ENCODE measurements at places on chromosomes 6 and 20.

GRCh38 chr6:39924283-39924682, 10.0 kb downstream of the MOCS1 start:
- DNase-seq = no peak

DNA sequence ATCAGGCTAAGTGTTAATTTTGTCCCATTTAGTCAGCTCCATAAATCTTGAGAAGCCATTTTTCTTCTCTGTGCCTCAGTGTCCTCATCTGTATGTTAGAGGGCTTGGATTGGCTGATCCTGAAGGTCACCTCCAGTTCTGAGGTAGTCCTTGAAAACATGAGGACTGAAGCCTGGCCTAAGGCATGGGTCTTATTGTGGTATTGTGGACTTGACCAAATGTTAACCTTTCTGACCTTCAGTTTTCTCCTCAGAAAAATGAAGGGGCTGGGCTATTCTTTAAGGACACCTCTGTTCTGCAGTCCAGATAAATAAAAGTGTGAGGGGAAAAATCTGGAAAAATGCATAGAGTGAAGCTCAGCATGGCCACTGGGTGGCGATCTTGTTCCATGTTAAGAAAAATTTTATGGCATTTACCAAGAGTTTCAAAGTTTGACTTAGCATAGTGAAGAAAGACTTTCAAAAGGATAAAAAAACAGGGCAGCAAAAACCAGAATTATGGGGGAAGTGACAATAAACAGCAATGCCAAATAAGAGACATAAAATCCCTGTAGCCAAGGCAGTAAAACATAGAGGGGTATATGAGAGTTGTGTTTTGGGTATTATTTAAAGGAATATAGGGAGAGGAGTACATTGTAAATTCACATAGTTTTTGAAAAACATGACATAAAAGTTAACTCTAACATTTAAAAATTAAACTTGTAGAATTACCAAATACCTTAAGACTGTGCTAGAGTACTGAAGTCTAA, 13.2 kb upstream of the TFB1M start:
- DNase-seq = peak; percentile 8

DNA sequence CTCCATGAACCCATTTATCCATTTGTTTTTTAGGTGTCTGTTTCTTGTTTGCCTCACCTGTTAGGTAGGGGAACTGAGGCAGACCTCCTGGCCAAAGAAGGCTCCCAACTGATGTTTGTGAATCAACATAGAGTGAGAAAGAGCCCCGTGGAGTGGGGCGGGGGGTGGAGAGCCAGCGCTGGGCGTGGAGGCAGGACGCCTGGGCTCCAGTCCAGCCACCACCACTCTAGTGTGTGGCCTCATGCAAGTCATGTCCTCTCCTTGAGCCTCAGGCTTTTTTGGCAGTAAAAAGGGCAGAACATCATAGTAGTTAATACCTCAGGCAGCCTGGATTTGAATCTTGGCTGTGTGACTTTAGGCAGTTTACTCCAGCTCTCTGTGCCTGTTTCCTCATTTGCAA, 42.2 kb upstream of the SCRT2 start:
- DNase-seq = no peak

DNA sequence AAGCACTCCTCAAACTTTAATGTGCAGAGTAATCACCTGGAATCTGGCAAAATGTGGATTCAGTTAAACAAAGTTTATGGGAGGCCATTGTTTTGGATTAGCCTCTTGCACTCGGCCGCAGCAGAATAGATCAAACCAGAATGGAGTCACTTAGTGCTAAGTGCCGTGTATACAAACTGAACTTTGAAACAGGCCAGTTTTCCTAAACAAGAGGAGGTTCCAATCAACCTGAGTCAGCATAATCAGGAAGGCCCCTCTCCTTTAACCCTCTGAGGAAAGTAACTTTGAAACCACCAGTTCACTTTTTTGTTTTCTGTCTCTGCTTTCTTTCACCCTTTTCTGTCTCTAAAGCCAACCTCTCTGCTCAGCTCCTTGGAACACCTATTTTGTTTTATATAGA, 92.2 kb downstream of the UST start:
- no peak for DNase-seq

DNA sequence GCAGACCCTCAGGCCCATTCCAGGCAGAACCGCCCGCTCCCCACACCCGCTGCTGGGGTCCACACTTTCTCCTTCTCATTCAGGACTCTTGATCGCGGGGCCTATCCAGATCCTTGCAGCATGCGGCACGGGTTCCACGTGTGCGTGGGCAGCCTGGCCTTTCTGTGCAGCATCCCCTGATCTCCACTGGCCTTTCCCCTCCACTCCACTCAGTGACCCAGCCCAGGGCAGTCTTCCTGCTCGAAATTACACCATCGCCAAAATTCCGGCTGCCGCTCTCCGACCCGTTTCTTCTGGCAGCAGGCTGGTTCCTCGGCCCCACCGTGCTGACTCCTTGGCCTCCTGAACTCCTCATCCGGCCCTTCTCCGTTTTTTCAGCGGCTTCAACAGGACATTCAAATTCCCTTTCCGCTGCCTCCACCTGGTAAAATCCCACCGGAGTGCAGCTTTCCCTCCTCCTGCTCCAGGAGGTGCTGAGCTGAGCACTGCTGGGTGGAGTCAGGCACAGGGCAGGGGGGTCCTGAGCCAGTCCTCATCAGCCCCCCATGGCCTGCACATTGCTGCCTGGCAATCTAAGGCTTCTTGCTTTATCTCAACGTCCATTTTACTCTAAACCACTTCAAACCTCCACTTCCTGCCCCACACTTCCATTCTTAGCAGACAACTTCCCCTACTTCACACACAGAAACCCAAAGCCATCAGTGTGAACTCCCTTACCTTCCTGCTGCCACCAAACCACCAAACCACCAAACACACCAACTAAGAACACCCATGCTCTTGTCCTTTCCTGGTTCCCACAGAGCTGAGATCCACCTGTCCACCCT, 9.0 kb downstream of the SFT2D1 start:
- no peak for DNase-seq

DNA sequence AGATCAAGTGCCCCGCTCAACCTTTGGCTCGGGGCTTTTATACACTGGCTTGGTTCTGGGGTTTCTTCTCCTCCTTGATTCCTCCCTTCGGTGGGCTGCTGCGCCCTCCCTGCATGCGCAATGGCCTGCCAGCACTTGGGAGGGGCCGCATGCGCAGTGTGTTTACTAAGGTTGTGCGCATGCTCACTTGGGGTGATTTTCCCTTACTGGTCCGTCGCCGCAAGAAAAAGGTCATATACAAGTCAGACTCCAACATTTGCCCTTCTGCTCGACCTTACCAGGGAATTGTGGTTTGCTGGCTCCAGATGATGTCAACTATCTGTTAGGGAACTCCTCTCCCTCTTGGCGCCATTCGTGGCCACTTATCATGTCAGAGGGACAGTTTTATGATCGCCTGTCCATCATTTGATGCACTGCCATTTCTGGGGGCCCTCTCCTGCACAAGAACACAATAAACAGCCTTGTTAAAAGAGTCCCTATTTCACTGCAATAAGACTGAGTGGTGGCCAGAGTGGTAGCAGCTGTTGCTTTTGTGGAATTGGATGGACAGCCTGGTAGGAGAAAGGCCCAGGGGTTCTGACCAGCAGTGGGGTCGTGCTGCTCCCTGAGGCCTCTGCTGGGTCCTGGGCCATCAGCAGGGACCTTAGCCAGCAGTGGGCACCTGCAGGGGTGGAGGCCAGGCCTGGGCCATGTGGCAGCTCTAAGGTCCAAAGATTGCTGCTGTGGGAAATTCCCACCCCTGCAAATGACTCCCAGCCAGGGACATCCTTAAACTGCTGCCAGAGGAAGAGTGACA, 2.8 kb upstream of the LBP start:
- no peak for DNase-seq

DNA sequence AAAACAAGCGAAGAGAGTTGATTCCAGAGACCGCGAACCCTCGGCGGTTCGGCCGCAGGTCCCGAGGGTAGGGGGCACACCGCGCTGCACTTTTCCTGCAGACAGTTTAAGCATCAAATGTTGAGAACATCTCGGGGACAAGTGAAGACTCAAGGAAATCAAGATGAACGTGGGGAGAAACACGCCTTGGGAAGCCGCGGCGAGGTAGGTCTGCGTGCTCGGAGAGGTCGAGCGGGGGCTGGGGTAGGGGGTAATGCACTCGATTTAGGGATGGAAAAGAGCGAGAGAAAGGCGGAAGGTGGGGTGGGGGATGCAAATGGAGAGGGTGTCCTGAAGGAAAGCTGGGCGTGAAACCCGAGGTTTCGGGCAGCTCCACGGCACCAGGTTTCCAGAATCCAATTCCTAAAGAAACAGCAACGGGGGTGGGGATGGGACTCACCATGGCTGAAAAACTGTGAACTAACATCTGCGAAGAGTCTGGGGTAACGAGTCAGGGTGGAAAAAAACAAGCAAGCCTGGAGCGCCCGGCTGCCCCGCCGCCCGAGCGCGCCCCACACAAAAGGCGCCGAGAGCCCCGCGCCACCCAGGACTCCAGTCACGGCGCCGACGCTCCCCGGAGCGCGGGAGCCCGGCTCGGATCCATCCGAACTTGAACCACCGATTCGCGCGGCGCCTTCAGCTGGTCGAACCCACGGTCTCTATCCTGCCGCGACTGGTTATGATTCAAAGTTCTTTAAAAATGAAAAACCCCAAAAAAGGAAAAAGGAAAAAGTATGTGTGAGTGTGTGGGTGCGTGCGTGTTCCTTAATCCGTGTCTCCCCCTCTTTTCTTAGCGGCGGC, 3.5 kb downstream of the TFAP2A start:
- DNase-seq = no peak

- DNase-seq = no peak
Observed at GRCh38 chr6:67877288-67877687, 757.8 kb upstream of the ADGRB3 start.

GRCh38 chr6:50699051-50699775, 14.1 kb upstream of the TFAP2D start:
- no peak for DNase-seq

DNA sequence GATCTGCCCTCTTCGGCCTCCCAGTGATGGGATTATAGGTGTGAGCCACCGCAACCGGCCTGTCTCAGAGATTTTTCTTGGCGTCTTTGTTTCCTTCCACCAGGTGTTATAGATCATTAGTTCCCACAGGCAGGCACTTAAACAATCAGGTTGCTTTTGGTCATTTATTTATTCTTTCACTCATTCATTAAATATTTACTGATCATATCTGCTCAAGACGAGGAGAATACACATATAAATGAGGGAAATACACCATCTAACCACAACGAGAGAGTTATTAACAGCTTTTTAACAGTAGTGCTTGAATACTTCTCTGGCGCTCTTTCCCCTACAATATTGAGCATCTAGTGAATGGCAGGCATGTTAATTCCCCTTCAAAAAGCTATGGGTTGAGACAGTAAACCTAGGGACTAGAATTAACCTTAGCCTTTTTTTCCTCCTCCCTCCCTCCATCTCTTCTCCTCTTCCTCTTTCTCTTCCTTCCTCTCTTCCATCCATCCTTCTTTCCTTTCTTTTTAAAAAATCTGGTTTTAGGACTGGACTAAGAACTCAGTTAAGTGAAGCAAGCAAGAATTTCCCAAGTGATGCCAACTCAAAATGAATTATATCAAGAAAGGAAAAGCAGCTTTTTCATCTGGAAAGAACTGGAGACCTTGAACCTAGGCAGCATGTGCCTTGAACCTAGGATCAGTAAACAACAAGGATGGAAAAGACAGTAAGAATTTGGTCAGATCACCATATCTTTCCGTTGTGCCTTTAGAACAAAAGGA, 41.1 kb upstream of the RFPL4B start:
- no peak for DNase-seq

DNA sequence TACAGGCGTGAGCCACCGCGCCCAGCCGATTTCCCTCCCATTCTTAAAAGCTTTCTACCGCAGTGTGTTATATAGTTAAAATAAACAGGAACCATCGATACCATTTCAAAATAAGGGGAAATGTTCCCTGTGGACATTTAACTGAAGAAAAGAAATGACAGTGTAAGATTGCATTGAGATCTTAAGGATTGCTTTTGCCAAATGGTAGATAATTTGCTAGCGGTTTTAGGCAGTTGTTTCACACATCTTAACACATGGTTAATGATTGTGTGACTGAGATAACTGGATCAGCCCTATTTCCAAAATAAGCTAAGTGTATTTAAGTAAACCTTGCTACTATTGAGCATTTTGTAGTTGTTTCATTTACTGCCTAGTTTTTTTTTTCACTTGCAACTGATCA, 15.6 kb downstream of the STX16 start:
- DNase-seq = no peak

DNA sequence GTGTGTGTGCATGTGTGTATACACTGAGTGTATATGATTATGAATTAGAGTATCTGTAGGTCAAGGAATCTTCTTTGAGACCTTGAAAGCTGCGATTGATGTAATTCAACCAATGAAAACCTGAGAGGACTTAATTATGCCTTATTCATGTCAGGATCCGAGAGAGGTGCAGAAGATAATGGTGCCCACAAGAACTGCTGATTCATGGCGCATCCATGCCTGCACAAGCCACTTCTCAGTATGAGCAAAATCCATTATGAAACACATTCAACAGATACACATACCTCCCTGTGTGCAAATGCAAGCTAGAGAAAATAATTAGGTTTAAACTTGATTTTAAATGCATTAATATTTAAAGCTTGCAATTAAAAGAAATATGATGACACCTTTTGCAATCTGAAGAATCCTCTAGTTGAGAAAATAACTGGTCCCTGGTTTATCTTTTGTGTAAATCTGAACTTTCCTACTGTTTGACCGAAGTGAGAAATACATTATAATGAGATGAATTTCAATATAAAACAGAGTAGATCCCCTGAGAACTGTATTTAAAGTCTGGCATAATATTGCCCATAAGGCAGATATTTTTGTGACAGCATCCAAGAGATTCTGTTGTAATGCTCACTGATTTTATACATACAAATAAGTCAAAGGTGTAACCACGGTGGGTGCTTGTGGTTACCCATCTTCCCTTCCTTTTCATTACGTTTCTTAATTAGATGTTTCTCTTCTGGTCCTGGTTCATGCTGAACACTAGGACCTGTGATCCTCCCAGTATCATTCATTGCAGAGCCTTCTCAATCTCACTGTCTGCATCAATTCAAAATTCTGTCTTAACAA, 45.6 kb downstream of the LY86 start:
- DNase-seq = no peak

DNA sequence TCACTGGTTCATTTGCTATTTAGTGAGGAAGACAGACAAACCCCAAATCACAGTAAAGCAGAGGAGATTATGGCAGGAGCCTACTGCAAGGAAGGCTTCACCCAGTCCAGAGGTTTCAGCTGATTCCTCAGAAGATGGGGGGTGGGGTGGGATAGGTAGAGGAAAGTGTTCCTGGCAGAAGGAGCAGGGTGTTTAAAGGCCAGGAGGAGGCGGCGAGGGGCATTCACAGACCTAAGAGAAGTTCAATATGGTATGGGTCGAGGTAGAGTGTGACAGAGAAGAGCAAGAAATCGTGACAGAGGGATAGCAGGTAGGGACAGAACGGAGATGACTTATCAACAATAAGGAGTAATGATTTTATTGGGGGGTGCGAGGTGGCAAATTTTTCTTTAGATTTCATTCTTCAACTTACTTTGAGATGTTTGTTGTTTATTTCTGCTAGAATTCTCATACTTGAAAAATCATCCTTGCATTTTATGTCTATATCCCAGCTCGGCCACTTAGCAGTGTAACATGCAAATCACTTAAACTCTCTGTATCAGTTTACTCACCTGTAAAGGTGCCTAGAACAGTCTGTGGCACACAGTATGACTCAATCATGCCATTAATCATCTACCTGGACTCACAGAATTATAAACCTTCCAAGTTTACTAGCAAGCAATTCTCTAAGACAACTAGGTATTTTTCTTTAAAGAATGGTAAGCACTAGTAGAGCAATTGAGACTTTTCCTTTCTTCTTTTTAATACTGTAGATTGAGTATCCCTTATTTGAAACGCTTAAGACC, 176.7 kb downstream of the REV3L start:
- DNase-seq = no peak

- no peak for DNase-seq
Observed at GRCh38 chr6:166308033-166308768, at the start of gene PRR18. PRR18 (minus strand) TSS chr6:166308392; CDS start chr6:166308142, 250 bp downstream.

All from T-helper 22 cell (primary cell).